ENCODE measurements at places on chromosomes 6 and 20. TPM values are rescaled to one million over a fixed set of nuclear protein-coding genes. Genes with fewer than 3 reads are reported as not detected.

GRCh38 chr20:17635332-17636244, 46.5 kb downstream of the RRBP1 start:
- DNase-seq: no peak

GRCh38 chr6:125287718-125288117, 14.0 kb downstream of the HDDC2 start:
- no peak for DNase-seq

DNA sequence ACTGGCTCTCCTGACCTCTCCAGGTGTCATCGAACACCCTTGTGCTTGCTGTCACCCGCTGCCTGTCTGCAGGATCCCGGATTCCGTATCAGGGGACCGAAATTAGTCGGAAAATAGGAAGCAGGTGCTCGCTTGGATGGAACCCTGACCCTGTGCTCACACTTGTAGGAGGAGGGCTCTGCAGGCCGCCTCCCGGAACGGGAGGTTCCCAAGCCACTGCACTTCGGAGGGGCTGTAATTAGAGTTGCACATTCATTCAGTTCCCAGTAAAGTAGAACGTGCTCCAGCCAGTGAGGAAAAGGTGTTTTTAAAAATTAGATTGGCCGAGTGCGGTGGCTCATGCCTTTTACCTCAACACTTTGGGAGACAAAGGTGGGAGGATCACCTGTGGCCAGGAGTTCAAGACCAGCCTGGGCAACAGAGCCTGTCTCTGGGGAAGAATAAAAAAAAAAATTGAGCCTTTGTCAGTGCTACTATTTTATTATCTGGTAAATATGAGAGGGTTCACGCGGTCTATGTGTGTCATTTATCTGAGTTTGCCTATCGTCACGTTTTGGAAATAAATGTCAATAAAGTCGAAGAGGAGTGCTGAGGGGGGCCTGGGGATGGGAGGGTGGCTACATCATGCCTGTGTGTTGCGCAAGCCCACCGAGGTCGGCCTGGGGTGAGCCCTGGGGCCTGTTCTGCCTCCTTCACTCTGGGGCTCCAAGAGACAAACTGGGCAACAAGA, 1.5 kb upstream of the GMEB2 start:
- peak; percentile 83 for DNase-seq

DNA sequence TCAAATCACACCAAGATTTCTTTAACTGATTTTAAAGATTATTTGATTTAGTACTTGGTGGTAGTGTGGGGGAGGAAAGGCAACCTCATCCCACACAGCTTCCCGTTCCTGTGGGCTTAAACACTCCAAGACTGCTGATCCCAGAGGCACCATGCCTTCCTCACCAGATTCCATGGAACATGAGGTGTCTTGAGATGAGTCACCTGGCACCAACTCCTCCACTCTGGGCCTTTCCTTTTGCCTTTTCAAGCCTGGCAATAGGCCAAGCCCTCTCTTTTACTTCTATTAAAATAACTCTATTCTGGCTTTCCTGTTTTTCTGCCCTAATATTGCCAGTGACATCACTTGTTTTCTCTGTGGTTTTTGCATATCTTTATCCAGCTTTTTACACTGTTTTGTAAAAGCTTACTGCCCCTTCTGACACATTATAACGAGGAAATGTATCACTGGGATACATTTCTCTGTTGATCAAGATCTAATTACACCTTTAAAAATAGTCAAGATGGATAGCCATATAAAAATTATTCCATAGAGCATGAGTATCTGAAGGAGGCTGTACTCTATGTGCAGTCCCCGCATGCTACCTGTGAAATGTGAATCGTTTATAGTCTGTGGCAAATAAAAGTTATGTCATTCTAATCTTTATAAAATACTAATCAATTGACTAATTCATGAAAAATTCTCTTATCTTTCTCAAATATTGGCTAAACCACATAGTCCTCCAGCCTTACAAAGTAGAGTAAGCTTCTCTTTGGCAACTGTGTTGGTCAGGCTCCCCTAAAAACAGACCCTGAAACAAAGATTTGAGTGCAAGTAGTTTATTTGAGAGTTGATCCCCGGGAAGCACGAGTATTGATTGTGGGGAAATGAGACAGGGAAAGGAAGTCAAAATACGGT, 257.8 kb upstream of the KCNQ5 start:
- DNase-seq: no peak

DNA sequence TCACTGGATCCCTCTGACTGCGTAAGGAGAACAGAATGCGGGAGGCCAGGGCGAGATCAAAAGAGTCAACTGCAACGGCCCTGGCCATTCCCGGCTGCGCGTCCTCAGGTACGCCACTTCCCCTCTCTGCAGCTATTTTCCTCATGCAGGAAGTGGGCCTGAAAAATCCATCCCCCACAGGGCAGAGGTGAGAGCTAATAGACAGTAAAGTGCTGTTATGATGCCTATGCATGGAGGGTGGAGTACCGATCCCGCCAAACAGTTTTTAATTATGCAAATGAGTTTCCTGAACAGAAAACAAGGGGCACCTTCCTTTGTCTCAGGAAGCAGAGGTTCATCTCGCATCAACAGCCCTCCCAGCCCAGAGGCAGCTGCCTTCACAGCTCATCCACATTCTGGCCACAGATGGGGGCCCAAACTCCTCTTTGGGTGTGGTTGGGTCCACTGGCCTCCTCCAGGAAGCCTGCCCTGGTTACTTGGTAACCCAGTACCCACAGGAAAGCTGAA, 9.3 kb downstream of the PREX1 start:
- no peak for DNase-seq

- no peak for DNase-seq
Observed at GRCh38 chr6:42599558-42599957, 35.7 kb downstream of the UBR2 start.

DNA sequence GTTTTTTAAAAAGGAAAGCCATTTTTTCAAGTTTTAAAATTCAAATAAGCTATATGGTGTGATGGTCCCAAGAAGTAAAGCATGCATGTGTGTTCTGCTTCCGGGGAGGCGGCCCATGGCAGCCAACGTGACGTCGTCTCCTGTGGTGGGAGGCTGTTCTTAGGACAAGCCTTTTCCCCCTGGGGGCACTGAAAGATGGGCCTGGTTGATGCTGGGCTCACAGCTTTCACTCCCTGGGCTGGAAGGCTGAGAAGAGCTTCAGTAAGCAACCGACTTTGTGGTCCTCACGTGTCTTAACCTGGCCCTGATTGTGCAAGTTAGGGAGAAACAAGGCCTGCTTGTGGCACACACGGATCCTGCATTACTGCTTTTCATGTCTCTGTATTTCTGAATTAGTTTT, 84.1 kb downstream of the SMOC2 start:
- DNase-seq: no peak

DNA sequence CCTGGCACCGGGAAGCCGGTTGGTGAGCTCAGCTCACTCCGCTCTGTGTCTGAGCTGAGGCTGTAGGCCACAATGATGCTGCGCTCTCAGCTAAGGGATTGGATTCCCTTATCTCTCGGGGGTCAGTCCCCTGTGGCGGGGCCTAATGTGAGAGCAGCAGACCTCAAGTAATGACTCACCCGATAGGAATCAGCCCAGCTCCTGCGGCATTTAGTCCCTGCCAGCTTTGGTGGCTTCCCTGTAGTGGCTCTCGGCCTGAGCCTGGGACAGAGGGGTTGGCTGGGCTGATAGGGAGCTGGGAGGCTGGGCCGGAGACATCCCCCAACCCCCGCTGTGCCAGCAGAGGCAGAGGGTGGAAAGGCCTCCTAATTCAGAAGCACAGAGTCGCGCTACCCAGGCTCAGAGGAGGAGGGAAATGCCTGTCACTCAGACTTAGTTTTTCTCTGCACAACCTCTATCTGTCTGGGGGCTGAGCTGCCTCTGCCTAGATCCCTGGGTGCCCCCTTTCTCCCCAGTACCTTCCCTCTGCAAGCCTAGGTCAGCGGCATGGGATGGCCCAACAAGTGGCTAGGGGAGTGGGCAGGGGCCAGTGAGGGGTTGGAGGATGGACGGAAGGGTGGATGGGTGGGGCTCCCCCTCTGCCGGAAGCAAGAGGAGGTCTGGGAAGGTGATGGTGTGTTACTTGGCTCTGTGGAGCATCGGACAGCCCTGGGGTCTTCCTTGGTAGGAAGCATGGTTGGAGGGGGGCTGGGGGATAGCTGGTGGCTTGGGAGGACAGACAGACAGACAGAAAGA, 92.2 kb downstream of the CDH22 start:
- peak; percentile 85 for DNase-seq

GRCh38 chr20:51043811-51044210, 20.9 kb upstream of the KCNG1 start:
- no peak for DNase-seq

DNA sequence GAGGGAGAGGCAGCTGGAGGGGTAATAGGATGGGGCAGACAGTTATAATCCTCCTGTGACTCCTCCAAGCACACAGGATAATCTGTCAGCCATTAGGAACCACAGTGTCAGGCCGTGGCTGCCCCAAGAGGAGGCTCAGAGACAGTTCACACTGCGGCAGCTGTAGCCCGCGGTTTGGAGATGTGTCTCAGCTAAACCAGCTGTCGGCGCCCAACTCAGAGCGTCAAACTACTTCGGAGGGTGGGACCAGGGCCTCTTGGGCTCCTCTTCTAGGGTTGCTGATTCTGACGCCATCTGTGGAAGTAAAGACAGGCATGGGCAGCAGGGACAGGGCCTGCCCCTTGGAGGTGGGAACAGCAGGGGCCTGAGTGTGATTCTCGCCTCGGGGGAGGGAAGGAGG, 309.8 kb downstream of the CDC5L start:
- DNase-seq: no peak

PCED1A gene
- total RNA-seq: 60.1 TPM

SRMS gene
- 1.2 TPM for total RNA-seq

ANKRD6 gene
- 2.7 TPM for total RNA-seq

CTAGE9 gene
- not detected for total RNA-seq

CCN6 gene
- total RNA-seq: not detected

Measured in PC-9 (cell line).